ENCODE measurements at places on chromosomes 2 and 18.

GRCh38 chr2:203798296-203799087 lies 69.1 kb upstream of the CTLA4 start:
- H3K27me3 ChIP-seq, result no peaks in the 10 kb centered on the region
- H3K4me1 ChIP-seq, result no peaks in the 10 kb centered on the region
- H3K27ac ChIP-seq, result no peak overlapping the region

DNA sequence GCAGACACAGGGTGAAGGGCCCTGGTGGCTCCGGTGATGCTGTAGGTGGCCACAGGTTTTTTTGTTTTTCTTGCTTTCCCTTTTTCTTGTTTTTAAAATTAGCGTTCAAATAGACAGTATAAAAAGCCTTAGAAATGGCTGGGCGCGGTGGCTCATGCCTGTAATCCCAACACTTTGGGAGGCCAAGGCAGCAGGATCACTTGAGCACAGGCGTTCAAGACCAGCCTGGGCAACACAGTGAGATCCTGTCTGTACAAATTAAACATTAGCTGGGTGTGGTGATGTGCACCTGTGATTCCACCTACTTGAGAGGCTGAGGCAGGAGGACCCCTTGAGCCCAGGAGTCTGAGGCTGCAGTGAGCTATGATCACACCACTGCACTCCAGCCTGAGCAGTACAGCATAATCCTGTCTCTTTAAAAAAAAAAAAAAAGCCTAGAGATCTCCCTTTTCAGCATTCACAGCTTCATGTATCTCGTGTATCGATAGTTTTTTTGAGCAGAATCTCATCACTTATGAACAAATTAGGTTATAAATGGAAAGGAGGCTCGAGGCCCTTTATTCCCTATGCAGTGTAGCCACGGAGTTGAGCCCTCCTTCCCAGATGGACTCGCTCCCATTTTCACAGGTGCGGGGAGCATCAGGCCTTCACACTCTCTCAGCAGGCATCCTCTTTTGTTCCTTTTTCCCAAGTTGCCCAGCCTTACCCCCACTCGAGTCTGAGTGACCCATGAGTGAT lies 50.8 kb downstream of the EMILIN2 start:
- H3K36me3 ChIP-seq, result no peaks in the 10 kb centered on the region
- no peaks in the 10 kb centered on the region for H3K4me1 ChIP-seq
- no peak overlapping the region for H3K27ac ChIP-seq
- no peaks in the 10 kb centered on the region for H3K27me3 ChIP-seq
- H3K4me3 ChIP-seq, result no peak overlapping the region

DNA sequence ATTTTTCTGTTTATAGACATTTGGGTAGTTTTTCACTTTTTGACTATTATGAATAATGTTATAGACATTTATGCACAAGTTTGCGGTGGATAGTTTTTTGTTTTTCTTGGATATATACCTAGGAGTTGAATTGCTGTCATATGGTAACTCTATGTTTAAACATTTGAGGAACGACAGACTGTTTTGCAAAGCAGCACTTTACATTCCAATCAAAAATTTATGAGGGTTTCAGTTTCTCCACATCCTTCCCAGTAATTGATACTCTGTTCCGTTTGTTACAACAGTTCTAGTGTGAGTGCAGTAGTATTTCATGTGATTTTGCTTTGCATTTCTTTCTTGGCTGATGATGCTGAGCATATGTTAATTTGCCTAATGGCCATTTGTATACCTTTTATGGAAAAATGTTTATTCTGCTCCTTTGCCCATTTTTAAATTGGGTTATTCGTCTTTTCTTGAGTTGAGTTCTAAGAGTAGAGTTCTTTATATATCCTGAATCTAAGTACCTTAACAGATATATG lies 617.3 kb upstream of the LRATD1 start:
- no peak overlapping the region for H3K4me3 ChIP-seq
- no peaks in the 10 kb centered on the region for H3K4me1 ChIP-seq
- H3K36me3 ChIP-seq, result no peaks in the 10 kb centered on the region
- no peaks in the 10 kb centered on the region for H3K27me3 ChIP-seq
- no peak for DNase-seq

- no peaks in the 10 kb centered on the region for H3K27me3 ChIP-seq
- no peaks in the 10 kb centered on the region for H3K36me3 ChIP-seq
- H3K4me3 ChIP-seq, result no peak overlapping the region
- H3K27ac ChIP-seq, result no peak overlapping the region
- DNase-seq, result no peak
- peaks cover 3% of the 10 kb centered on the region for H3K4me1 ChIP-seq
Observed at GRCh38 chr2:133732059-133732458, 163.8 kb upstream of the NCKAP5 start.

- no peaks in the 10 kb centered on the region for H3K27me3 ChIP-seq
- DNase-seq, result no peak
- H3K36me3 ChIP-seq, result no peaks in the 10 kb centered on the region
Observed at GRCh38 chr2:105518897-105519296, 120.0 kb upstream of the FHL2 start.

- H3K4me3 ChIP-seq, result no peak overlapping the region
- no peaks in the 10 kb centered on the region for H3K36me3 ChIP-seq
- DNase-seq, result no peak
Observed at GRCh38 chr2:226687641-226688253, 111.9 kb downstream of the IRS1 start.

GRCh38 chr18:61400716-61401115 lies 67.5 kb downstream of the CDH20 start:
- H3K4me1 ChIP-seq, result no peaks in the 10 kb centered on the region
- H3K27ac ChIP-seq, result no peak overlapping the region
- H3K36me3 ChIP-seq, result no peaks in the 10 kb centered on the region
- no peak for DNase-seq
- H3K27me3 ChIP-seq, result no peaks in the 10 kb centered on the region
- no peak overlapping the region for H3K4me3 ChIP-seq

- H3K27ac ChIP-seq, result no peak overlapping the region
- no peak overlapping the region for H3K4me3 ChIP-seq
- H3K4me1 ChIP-seq, result peaks cover 16% of the 10 kb centered on the region
- peaks cover 11% of the 10 kb centered on the region for H3K27me3 ChIP-seq
- DNase-seq, result no peak
Observed at GRCh38 chr2:110677080-110677479, 783 bp downstream of the BUB1 start.

DNA sequence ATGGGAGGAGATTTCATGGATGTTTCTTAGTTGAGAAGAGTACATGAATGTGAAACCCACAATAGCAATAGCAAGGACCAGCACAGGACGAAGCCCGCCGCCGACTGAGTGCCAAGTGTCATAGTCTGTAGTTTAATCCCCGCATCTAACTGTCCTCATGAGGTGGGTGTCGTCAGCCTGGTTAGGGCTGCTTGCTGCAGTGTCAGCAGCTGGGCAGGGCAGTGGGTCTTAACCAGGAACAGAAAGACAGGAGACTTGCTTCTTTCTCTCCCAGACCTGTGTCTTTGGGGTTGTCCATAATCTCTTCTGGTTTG lies 146.6 kb downstream of the VAPA start:
- no peak for DNase-seq
- H3K4me3 ChIP-seq, result no peak overlapping the region
- no peak overlapping the region for H3K27ac ChIP-seq

DNA sequence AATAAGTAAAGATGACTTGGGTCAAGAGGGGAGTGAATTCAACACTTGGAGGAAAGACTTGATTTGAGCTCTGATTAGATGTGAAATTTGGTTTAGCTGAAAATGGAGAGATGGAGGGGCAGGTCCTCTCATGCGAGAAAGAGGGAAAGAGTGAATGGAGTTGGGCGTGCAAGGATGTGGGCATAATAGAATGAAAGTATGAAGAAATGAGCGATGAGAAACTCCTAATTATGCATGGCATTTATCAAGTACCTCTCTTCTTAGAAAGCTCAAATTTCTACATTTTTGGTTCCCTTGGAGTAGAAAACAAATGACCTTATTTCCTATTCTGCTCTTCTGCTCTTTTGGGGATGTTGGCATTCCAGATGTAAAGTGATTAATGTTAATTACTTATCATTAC lies 161.5 kb downstream of the PHLPP1 start:
- H3K36me3 ChIP-seq, result no peaks in the 10 kb centered on the region
- H3K27me3 ChIP-seq, result no peaks in the 10 kb centered on the region
- no peak overlapping the region for H3K4me3 ChIP-seq
- no peak for DNase-seq

DNA sequence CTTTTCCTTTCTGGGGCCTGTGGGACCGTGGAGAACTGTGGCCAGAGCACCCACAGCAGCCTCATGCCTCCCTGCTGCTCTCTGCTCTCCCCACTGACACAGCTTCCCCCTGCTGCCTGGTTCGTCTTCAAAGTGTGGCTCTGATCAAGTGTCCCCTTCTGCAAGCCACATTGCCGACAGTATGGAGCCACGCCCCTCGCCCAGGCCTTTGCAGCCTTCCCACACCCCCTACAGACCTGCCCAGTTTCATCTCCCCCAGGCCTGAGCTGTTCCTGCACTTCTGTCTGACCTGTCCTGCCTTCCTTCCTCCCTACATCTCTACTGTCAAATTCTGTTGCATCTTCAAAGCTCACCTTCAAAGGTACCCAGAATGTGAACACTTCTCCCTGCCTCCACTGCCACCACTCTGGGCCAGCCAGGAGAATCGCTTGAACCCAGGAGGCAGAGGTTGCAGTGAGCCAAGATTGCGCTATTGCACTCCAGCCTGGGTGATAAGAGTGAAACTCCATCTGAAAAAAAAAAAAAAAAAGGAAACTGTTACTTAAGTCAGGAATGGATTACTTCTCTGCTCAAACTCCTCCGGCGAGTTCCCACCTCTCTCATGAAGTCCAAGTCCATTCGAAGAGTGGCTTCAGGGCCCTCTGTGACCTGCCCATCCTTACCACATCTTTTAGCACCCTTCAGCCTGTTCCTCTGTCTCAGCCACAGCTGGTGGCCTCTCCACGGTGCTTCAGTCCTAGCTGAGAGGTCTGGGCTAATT lies 29.0 kb upstream of the CATIP start:
- H3K27ac ChIP-seq, result no peak overlapping the region
- DNase-seq, result no peak
- no peak overlapping the region for H3K4me3 ChIP-seq
- H3K27me3 ChIP-seq, result no peaks in the 10 kb centered on the region
- H3K4me1 ChIP-seq, result peaks cover 12% of the 10 kb centered on the region

- no peak overlapping the region for H3K4me3 ChIP-seq
- H3K27me3 ChIP-seq, result no peaks in the 10 kb centered on the region
- DNase-seq, result no peak
- no peak overlapping the region for H3K27ac ChIP-seq
Observed at GRCh38 chr2:16302431-16303272, 362.3 kb downstream of the MYCN start.

- no peaks in the 10 kb centered on the region for H3K27me3 ChIP-seq
- no peaks in the 10 kb centered on the region for H3K36me3 ChIP-seq
- no peak overlapping the region for H3K27ac ChIP-seq
- H3K4me3 ChIP-seq, result no peak overlapping the region
- DNase-seq, result no peak
- no peaks in the 10 kb centered on the region for H3K4me1 ChIP-seq
Observed at GRCh38 chr2:136497709-136498108, 267.6 kb upstream of the THSD7B start.

DNA sequence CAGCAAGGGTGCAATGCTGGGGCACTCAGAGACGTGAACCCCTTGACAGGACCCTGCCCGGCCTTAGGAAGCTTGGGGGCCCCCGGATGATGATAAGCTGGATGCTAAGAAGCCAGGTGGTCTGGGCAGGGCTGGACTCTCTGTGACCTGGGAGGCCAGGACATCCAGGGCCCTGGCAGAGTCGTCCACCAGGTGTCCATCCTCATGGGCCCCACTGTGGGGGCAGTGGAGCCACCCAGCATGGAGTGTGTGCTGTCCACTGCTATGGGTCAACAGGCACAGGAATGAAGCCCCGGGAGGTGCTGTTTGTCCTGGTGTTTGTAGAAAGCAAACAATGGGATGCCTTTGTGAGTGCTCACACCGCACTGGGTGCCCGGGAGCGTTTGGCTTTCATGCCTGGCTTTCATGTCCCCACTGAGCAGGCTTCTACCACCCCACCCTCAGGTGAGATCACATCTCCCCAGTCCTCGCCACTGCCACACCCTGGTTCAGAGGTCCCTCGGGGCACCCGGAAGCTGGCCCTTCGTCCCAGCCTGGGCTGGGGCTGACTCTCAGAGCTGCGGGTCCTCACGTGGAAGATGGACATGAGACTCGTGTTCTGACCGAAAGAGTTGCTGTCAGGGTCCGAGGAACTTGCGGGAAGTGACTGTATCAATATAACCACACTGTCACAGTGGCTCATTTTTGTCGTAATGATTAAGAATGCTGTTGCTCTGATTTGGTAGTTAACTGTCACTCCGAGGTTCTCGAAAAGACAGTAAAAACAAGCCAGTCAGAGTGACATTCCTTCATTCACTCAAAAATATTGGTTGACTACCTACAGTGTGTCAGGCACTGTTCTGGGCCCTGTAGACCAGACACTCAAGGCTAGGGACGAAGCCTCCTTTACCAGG lies 53.3 kb downstream of the INHBB start:
- no peak overlapping the region for H3K27ac ChIP-seq
- no peaks in the 10 kb centered on the region for H3K4me1 ChIP-seq
- H3K27me3 ChIP-seq, result no peaks in the 10 kb centered on the region
- no peak overlapping the region for H3K4me3 ChIP-seq
- H3K36me3 ChIP-seq, result no peaks in the 10 kb centered on the region

GRCh38 chr18:72849671-72850070 lies 18.1 kb downstream of the NETO1 start:
- no peak for DNase-seq
- no peaks in the 10 kb centered on the region for H3K4me1 ChIP-seq
- H3K4me3 ChIP-seq, result no peak overlapping the region

DNA sequence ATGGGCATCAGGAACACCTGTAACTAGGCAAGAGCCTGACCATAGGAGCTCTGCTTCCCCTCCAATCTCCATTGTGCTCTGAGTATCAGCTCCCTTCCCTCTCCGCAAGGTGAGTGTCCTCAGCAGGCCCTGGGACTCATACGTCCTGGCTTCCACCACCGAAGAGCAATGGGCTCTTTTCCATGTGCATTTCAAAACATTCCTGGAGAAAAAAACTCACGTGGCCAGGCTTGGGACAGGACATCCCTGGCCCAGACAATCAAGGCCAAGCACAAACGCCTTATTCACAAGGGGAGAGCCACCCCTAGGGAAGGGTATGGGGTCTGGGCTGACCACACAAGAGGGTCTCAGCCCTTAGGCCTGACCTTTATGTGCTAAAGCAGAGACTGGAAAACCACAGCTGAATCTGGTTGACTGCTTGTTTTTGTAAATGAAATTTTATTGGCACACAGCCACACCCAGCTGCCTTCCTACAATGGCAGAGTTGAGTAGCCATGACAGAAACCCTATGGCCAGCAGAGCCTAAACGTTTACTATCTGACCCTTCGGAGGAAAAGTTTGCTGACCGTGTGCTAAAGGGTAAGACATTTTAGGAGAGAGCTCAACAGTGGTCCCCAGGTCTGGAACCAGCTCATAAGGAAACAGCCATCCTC lies 175.7 kb upstream of the ARL4C start:
- no peak for DNase-seq
- H3K4me3 ChIP-seq, result no peak overlapping the region
- H3K27me3 ChIP-seq, result no peaks in the 10 kb centered on the region

DNA sequence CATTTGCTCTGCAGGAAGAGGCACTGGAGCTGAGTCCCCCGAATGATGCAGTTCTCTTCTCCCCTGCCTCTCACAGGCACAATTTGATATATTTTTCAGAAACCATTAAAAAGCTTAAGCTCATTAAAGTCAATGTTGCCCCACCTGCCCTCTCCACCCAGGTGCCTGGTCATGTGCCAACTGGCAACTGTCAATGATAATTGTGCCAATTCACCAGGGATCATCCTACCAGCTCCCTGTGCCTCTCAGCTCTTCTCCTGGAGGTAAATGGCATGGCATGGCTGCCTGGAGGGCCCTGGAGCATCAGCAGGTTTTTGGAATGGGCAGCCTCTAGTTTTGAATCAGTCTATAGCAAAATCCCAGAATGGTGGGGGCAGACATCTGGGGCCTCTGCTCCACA lies 279.6 kb upstream of the ID2 start:
- no peaks in the 10 kb centered on the region for H3K36me3 ChIP-seq
- DNase-seq, result no peak
- H3K27ac ChIP-seq, result no peak overlapping the region
- H3K4me3 ChIP-seq, result no peak overlapping the region
